ENCODE measurements at places on chromosomes 1 and 21. TPM values are rescaled to one million over a fixed set of nuclear protein-coding genes. Genes with fewer than 3 reads are reported as not detected.

DNA sequence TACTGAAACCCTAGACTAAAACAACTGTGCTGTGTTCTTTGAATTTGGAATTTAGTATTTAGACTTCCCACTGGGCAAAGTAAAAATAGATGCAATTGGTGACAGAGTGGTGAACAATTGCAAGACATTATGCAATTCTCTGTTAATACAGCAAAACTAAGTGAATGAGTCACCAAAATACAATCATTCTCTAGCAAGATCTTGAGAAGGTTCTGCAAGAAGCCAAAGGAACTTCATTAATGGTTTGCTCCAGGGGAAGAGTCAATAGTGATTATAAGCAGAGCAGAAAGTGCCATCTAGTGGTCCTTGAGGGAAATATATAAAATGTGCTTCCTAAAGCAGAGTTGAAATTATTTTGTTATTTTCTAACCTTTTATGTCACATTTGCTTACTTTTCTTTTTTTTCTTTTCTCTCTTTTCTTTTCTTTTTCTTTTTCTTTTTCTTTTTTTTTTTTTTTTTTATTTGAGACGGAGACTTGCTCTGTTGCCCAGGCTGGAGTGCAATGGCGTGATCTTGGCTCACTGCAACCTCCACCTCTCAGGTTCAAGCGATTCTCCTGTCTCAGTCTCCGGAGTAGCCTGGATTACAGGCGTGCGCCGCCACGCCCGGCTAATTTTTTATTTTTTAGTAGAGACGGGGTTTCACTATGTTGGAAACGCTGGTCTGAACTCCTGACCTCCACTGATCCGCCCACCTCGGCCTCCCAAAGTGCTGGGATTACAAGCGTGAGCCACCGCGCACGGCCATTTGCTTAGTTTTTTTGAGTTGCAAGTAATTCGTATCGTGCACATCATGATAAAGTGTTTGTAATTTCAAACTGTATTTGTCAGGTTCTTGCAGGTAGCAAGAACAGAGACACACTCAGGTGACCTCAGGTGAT lies 99.2 kb downstream of the CTH start:
- DNase-seq = no peak

- DNase-seq = no peak
These were observed 37.9 kb downstream of the GABPA start for GRCh38 chr21:25772686-25773085.

- DNase-seq = no peak
These were observed 3.0 kb upstream of the TRIM63 start for GRCh38 chr1:26070296-26070962.

DNA sequence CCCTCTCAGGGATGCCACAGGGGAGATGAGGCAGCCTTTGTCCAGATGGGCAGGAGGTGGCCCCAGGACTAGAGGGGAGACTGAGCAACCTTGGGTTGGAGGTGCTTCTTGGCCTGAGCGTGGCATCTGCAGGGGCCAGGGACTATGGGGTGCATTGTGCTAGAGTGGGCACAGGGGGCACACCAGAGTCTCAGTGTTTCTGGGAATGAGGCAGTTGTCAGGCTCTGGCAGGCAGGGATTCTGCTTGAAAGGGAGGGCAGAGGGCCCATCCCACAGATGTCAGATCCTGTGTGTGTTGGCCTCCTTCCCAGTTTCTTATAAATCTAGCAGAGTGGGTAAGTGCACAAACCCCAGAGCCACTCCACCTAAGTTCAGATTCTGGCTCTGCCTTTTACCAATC lies 13.7 kb downstream of the LGR6 start:
- DNase-seq = peak; percentile 71

DNA sequence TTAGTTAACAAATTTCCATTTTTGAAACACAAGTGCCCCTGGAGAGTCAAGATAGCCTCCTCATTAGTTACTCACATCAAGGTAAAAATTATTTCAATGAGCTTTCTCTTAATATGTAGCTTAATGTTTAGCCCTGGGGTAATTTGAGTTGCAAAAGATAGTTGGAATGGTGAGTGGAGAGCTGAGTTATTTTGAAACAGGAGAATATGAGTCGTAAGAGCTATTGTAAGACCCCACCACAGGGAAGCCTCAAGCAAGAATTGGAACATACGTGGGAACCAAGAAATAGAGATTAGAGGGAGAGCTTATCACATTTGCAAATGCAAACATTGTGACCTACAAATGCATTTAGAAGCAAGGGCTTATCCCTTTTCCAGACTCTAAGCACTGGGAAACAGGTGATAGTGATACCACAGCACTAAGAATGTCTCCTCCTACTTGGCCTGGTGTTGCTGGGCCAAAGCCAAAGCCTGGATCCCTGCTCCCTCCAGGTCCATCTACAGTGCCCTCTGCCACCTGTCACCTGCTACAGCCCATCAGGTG lies 635.1 kb downstream of the PTPRC start:
- no peak for DNase-seq

GRCh38 chr1:48790397-48790796 lies 13.7 kb upstream of the BEND5 start:
- no peak for DNase-seq

DNA sequence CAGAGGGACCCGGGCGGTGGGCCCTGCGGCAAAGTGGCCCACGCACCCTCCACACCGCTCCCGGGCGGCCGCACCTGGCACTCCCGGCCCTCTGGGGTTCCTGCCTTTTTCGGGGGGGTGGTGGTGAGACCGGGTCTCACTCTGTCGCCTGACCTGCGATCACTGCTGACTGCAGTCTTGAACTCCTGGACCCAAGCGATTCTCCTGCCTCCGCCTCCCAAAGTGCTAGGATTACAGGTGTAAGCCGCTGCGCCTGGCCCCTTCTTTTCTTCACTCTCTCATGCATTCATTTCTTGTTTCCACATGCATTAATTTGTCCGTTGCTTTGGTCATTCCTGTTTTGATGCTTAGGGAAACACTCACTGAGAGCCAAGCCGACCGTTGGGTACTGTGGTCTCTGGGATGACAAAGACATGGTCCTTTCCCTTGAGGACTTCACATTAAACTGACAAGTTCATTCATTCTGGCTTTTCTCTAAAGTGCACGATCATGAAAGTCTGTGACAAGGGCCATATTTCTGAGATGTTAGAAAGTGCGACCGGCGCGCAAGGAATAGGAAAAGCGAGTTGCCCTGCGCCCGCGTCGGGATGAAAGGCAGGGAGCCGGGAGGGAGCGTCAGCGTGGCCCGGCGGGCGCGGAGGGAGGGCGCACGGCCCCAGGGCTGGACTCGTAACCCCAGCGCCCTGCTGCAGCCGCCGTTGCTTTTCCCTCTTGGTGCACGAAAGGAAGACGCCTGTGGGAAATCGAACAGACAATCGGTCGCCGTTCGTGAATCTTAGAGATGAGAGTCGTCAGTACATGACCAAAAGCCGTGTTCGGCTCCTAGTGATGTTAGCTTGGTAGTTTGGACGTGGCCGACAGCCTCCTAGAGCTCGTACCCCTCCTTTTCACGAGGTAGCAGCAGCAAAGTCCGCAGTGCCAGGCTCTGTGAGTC lies 1.0 kb upstream of the MCOLN2 start:
- DNase-seq = no peak

GRCh38 chr1:213820362-213821149 lies 167.2 kb upstream of the PROX1 start:
- no peak for DNase-seq

DNA sequence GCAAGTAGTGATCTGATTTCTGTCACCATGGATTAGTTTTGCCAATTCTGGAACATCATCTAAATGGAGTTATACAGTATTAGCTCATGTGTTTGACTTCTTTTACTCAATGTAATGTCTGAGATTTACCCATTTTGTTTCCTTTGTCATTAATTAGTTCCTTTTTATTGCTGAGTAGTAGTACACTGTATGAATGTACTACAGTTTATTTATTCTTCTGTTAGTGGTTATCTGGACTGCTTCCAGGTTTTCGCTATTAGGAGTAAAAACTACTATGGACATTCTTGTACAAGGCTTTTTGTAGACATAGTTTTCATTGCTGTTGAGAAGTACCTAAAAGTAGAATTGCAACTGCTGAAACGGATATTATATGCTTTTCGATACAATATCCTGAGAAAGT lies 14.1 kb downstream of the SUCO start:
- DNase-seq = no peak

DNA sequence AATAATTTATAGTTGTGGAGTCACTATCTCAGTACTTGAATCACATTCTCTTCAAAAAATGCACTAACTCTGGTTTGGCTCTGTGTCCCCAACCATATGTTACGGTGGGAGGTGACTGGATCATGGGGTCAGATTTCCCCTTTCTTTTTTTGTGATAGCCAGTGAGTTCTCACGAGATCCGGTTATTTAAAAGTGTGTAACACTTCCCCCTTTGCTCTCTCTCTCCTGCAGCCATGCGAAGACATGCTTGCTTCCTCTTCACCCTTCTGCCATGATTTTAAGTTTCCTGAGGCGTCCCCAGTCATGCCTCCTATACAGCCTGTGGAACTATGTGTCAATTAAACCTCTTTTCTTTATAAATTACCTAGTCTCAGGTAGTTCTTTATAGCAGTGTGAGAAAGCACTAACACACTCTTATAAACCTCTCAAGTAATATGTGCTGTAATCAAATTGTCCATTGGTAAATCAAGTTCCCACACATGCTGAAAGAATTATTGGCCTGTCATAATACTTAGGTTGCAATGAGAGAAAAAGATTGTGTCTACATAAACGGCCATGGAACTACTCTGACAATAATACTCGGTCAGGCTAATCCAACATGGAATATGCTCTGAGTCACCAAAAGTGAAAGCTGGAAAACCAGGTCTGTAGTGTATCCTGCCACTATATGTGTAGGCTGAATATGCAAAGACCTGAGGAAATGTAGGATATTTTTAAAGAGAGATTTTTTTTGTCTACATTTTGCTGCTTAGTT lies 107.5 kb downstream of the SLC44A5 start:
- DNase-seq = no peak

DNA sequence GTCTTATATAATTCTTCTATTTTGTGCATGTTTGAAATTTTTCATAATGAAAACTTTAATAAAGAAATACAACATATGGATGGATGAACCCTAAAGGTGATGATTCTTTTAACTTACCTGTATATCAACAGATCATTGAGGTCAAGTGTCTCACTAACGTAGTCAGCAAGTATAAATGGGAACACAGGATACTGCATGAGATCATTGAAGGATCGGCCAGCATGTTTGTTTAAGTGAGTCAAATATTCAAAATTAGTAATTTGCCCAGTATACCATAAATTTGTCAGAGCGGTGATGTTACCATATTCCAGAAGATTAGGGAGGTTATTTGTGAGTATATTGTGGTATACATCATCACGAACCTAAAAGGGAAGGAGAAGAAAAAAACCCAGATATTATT lies 71.0 kb upstream of the GNG4 start:
- DNase-seq = no peak

DNA sequence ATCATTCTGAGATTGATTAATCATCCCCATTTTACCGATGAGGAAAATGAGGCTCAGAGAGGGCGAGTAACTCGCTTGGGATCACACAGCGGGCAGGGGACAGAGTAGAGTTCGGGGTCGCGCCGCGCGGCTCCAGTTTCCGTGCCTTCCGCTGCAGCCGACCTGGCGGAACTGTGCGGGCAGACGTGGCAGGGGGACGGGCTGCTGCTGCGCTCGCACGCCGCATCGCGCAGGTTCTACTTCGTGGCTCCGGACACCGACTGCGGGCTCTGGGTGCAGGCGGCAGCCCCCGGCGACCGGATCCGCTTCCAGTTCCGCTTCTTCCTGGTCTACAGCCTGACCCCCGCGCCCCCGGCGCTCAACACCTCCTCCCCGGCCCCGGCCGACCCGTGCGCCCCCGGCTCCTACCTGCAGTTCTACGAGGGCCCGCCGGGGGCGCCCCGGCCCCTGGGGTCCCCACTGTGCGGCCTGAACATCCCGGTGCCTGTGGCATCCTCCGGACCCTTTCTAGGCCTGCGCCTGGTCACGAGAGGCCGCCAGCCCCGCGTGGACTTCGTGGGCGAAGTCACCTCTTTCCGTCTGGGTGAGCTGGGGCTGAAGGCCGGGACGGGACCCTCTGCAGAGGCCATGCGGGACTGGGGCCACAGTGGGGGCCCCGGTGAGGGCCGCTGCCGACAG lies 2.3 kb downstream of the LDLRAD2 start:
- DNase-seq = no peak

DNA sequence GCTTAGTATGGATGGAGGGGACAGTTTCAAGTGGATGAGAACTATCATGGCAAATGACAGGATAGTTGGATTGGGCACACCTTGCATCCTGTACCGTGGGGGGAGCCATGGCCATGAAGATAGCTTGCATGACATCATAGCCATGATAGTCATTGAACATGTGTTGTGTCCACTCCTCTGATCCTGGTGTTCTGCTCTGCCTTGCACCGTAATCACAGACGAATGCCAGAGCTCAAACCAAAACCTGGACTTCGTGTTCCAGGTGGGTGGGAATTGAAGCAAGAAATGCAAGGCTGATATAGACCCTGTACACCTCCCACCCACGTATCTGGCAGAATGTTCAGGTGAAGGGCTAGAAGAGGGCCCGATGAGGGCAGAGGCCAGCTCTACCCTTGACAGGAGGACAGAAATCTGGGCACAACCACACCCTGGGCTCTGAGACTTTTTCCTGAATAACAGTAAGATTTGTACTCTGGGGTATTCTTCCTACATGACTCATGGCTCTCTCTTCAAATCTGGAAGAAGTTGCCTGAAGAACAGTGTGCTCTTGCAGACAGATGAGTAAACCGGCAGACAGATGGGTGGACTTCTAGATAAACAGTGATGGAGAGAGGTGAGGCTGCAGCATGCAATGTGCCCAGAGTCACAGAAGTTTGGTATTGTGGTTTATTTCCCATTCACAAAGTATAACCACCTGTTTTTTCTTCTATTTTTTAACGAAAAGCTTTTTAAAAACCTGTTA lies 45.0 kb downstream of the KCNJ6 start:
- DNase-seq = no peak

GRCh38 chr1:18007391-18008041 lies 100.1 kb upstream of the IGSF21 start:
- no peak for DNase-seq

DNA sequence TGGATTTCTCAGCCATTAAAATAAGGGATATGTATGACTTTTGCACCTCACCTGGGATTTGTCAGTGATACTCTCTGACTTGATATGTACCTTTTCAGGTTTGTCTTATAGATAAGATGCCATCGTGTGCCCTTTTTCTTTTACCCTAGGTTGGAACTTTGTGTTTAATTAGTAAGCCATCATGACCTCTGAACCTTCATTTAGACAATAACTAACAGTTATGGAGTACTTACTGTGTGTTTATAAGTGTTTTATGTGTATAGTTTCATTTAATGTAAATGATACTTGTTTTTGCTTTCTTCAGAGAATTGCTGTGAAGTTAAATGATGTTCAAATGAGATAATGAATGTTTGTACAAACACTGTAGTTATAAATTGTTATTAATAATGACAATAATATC lies 14.4 kb downstream of the HS2ST1 start:
- DNase-seq = no peak

Gene REN
- not detected for total RNA-seq

Gene TCHHL1
- not detected for total RNA-seq

Measured in aorta (tissue), 5 donors.